Stimulated activated CD4-positive, alpha-beta T cell treated with anti-CD3 and anti-CD28 coated beads, Interleukin-12 subunit alpha, Interleukin-12 subunit beta, amount 100 ng/mL, for 24 hours (primary cell): ENCODE measurements at places on chromosomes 16 and 17.

DNA sequence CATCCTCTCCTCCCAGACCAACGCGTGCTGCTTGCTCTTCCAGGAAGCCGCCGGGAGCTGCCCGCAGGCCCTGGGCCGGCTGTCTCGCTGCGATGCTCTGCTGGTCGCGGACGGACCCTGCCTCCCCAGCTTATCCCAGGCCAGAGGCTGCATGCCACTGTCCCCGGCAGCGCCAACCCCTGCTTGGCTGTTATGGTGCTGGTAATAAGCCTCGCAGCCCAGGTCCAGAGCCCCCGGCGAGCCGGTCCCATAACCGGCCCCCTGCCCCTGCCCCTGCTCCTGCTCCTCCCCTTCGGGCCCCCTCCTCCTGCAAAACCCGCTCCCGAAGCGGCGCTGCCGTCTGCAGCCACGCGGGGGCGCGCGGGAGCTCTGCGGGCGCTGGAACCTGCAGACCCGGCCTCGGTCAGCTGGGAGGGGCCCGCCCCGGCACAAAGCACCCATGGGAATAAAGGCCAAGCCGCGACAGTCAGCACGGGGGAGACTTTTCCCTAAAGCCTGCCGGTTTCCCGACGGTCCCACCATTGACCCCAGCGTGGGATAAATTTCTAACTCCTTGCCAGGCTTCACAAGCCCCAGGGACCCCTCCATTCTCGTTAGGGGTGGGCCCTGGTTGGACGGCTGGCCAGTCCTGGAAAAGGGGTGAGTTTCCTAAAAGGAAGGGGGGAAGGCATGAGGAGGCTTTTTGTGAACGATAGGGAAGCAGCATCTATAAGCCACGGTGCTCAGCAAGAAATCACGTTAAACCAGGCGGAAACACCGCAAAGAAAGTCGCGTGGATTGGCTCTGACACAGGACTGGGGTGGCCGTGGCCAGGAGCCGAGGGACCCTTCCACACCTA is 11.2 kb downstream of the ENPP7 start:
- peak; percentile 51 for DNase-seq

DNA sequence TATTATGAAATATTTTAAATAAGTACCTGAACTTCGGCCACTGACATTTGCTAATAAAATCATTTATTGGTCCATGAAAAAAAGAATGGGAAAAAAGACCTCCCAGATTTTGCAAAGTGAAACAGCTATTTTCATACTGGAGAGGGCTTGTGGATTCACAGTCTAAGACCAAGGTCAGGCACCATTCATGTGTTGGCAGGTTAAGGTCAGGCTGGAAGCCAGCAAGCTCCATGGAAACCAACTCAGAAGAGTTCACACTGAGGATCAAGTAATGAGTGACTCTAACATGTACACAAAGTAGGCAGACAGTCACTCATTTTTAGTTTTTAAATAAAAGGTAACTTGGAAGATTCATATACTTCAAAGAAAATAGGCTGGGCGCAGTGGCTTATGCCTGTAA is 3.4 kb downstream of the DNAJA2 start:
- no peak for DNase-seq

GRCh38 chr17:3482852-3483251 is 7.1 kb downstream of the ASPA start:
- no peak for DNase-seq

DNA sequence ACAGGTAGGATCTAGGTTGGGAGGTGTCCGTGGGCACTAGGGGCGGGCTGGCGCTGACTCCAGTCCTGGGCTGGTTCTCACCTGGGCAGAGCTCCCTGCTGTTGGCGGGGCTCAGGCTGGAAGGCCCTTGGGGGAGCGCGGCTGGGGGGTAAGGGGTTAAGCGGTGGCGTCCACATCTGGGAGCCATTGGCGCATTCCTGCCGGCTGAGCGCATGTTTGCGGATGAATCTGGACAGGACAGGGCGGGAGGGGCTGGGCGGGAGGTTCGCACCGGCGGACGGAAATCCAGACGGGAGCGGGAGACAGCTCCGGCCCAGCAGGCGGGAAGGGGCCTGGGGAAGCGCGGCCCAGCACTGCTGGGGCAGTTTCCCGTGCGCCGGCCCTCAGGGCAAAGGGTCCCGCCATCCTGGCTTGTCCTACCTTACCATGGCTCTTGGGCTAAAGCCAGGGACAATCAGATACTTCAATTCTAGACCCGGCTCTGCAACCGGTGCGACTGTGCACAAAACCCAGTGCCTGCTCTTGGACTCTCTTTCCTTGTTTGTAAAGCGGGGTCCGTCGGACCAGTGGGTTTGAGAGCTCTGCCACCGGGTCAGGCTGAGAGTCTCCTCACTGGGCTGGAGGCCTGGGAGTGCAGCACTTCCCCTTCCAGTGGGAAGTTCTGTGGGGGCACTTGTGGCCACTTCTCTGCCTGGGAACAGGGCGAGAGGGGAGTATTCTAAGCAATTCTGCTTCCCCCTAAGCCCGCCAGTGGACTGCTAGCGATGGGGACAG is 7.8 kb downstream of the RARA start:
- no peak for DNase-seq
